NCI-H187 treated with DMSO at 0.1 percent for 48 hours (cell line): ENCODE measurements at places on chromosomes 4 and X.

DNA sequence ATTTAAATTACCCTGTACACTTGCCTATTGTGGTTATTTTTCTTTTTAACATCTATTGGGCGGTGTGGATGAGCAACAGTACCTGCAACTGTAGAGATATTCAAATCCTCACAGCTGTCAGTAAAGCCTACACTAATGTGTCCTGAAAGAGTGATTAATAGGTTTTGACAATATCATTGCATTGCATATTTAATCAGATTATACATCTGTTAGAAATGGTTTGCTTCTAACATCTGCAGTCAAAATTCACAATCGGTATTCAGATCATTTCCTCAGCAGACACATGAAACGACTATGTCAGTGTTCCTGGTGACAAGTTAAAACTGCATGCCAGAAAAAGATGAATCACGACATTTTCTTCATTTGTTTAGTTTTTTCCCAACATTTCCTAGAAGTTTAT lies 254.6 kb upstream of the EPHA5 start:
- DNase-seq, result no peak

- DNase-seq, result no peak
These were observed 459.0 kb upstream of the NR3C2 start for GRCh38 chr4:148901075-148901705.

DNA sequence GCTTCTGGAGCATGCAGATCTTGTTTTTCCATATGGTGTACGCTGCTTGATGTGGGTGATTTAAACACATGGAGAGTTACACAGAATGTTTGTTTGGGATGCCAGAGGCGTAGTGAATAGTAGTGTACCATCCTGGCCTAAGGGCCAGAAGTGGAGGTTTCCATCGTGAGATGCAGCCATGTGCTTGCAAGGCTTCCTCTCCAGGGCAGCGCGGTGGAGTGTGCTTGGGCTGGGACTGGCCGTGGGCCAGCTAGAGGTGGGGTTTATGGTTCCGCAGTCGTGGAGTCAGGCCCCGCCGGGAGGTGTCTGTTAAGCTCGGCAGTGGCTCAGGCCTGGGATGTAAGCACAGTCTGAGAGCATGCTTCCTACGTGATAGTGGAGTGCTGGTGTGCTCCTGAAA lies 14.0 kb downstream of the STOX2 start:
- DNase-seq, result no peak

GRCh38 chrX:110194977-110195376 lies 122.9 kb downstream of the AMMECR1 start:
- no peak for DNase-seq

DNA sequence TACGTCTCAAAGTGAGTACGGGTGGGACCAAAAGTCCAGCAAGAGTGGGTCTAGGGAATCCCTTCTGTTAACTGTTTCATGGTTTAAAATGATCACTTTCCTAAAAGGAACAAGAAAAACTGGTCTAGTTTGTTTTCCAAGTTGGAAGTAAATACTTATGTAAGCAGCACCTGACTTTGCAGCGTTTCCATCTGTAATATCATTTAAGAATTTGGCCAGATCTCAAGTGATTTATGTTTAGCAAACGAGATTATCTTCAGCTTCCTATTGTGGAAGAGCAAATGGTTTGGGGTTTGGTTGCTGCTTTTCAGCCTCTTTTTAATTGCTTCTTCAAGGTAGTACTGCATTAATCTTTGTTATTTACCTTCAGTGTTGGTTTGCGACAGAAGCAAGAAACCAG lies 50.4 kb downstream of the FHIP1A start:
- no peak for DNase-seq

- no peak for DNase-seq
These were observed 104.4 kb downstream of the RTL5 start for GRCh38 chrX:72027024-72027913.

- no peak for DNase-seq
These were observed 168.5 kb upstream of the PCDH18 start for GRCh38 chr4:137700751-137701150.

- no peak for DNase-seq
These were observed 9.7 kb upstream of the ANTXR2 start for GRCh38 chr4:80082693-80083092.

DNA sequence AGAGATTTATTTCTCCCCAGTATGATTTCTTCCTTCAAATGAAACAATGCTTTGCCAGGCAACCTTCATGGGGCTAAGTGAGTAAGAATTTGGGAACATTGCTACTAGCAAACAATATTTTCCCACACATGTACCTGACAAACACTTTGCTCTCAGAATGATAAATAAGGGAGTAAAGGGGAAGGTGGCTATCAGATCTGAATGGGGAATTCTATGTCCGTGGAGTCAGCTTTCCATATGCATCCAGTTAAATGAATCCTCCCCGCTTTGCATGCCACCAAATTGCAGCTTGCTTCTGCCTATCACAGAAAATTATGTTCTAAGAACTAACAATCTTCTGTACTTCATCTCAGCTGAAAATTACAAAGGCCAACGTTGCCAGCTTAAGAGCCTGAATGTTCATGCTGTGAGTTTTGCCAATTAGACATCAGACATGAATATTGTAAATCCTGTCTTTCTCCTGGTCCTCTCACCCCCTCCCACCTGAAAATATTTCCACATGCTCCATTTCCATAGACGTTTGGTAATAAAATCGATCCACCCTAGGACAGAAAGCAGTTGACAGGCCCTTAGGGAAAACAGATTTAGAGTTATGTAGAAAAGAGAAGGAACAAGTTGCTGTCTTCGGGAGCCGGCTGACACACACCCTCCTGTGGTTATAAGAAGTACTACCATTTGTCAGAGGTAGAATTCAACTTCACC lies 6.3 kb downstream of the MEPE start:
- no peak for DNase-seq

- DNase-seq, result no peak
These were observed 623.1 kb downstream of the TECRL start for GRCh38 chr4:63786171-63786570.

DNA sequence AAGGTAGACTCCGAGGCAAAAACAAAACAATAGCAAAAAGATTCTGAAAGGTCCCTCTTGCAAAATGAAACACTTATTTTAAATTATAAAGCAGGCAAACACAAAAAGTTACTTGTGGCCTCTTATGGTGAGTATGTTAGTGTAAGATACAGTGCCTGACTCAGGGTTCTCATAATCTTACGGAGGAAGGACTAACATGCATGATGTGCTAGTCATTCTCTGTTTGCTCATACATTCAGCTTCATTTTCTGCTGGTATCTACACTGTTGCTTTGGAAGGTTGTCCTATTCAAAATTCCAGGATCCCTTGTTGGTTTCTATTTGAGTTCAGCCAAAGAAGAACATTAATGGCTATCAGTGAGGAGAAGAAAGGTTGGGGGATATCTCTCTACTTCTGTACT lies 249.1 kb upstream of the FAM47A start:
- DNase-seq, result no peak

DNA sequence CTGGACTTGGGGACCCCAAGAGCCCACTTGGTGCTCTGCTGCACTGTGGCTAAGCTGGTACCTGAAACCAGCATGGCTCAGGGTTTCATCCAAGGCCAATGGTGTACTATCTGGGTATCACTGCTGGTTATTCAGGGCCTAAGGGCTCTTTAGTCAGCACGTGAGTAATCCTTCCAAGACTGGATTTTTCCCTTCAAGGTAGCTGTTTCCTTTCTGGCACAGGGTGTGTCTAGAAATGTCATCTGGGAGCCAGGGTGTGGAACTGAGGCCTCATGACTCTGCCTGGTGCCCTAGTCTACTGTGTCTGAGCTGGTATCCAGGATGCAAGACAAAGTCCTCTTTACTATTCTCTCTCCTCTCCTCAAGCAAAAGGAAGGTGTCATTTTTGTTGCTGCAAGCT lies 99.0 kb upstream of the QRFPR start:
- DNase-seq, result no peak

- no peak for DNase-seq
These were observed 23.2 kb downstream of the PRPS2 start for GRCh38 chrX:12814420-12814819.

- DNase-seq, result no peak
These were observed 143.7 kb upstream of the PABPC4L start for GRCh38 chr4:134345244-134345643.

GRCh38 chr4:158238575-158238974 lies 28.3 kb downstream of the TMEM144 start:
- no peak for DNase-seq

- DNase-seq, result no peak
These were observed 145.9 kb upstream of the PCDH10 start for GRCh38 chr4:133003169-133003568.

DNA sequence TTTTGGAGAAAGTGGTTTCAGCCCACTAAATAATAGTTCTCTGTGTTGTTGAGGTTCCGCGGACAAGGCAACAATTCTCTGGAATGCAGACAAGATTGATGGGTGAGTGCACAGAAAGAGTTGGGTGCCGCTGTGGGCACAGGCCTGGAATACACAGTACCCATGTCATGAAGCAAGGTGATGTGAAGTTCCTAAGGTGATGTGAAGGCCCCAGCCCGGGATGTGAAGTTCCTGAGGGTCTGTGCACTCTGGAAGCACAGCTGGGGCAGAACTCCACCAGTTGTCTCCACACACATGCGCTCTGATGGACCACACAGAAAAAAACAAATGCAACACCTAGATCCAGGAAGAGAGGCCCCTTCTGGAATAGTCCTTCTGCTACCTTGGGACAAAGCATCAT lies 86.6 kb upstream of the BMPR1B start:
- no peak for DNase-seq

DNA sequence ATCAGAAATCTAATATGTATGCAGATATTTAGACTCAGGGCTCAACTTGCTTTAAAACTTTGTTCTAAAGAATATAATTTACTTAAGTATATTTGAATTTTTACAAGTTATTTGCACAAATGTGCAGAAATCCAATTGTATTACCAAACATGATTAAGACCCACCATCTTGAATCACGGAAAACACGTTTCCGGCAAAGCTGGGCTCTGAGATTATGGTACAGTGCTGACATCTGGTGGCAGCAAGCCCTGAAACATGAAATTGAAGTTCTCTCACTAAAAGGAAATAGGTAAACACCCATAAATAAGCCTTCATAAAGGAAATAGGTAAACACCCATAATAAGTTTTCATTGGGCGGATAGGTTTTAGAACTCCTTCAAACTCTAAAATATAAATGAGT lies 98.3 kb upstream of the MAOA start:
- DNase-seq, result no peak

DNA sequence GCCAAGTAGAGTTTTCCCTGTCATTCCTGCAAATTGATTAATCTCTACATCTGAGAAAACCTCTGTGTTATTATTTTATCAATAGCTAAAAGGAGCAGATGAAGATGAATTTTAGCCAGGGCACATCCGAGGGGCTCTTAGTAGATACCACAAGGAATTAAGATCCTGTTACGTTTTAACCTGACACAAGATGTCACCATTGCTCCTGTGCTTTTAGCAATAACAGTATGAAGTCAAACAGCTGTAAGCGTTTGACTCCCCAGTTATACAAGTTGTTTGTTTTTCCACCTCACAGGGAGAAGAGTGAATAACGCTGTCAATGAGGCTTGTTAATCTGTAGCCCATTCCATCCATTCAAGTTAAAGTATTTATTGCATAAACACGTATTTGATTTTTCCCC lies 76.0 kb upstream of the AP1S2 start:
- no peak for DNase-seq

GRCh38 chr4:62018537-62018936 lies 818.4 kb downstream of the ADGRL3 start:
- DNase-seq, result no peak

DNA sequence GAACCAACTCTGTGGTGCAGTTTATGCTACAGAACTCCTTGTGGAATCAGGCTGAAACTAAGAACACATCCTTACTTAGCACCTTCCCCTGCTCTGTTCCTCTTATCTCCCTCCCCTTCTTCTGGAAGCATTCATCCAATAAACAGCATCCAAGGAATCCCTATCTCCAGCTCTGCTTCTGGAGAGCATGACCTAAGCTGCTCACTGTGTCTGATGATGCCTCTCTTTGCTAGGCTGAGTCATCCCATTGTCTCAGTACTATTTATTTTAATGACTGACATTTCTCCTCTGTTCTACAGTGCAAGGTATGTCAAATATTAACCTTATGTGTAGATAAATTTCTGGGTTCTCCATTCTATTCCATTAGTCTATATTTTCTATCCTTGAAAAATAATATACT lies 71.2 kb downstream of the BEND2 start:
- DNase-seq, result no peak

DNA sequence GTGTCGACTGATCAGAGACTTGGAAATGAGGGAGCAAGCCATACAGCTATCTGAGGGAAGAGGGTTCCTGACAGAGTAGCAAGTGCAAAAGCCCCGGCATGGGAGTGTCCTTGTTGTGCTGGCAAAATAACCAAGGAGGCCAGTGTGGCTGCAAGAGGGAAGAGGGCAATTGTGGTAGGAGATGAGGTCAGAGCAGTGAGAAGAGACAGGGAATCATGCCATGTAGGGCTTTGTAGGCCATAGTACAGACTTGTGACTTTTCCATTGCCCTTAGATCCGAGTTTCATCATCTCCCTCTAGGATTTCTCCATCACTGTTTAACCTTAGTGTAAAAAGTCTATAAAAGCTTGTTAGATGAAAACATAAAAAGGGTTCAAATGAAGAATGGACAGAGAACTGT lies 76.2 kb downstream of the DOCK11 start:
- no peak for DNase-seq

- DNase-seq, result no peak
These were observed 58.6 kb downstream of the DDX60L start for GRCh38 chr4:168421671-168422070.

DNA sequence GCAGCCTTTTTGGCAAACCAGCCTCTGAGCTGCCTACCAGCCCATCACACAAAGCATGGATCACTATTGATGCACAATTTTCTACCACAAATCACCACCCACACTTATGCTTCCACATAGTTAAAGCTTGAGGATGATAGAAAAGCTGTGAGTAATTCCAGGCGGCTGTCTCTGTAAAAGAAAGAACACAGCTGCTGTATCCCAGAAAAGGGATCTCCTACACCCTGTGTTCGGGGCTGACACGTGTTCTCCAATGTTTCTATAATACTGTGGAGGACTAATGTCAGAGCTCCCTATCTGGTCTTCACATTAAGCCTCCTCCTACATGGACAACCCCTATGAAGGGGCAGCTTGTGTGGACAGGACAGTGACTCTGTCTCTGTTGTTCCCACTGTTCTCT lies 12.5 kb upstream of the BRS3 start:
- no peak for DNase-seq

GRCh38 chrX:47936224-47936939 lies 67.4 kb downstream of the ZNF182 start:
- DNase-seq, result no peak

- no peak for DNase-seq
These were observed 8.2 kb upstream of the TEX11 start for GRCh38 chrX:70916754-70917153.

- no peak for DNase-seq
These were observed 106.7 kb upstream of the PSAPL1 start for GRCh38 chr4:7541414-7541810.

GRCh38 chr4:47814618-47815295 lies 23.1 kb downstream of the CORIN start:
- DNase-seq, result no peak

DNA sequence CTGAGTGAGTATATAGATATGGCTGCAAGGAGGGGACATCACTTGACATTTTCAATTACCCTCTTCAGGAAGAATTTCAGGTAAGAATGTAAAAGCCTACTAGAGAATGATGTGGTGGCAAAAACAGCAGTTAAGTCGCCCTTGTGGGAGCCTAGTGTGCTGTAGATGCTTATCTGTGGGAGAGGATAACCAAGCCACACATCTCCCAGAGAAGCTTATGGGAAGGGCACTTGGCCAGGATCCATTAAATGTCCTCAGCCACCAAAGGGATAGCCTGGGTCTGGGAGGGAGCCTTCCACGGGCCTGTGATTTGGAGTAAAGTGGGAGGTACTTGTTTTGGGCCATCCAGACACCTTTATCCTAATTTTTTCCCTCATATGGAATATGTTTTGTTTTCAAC lies 41.3 kb upstream of the BCLAF3 start:
- no peak for DNase-seq

GRCh38 chr4:161988946-161989345 lies 174.9 kb downstream of the FSTL5 start:
- no peak for DNase-seq
